ENCODE measurements at places on chromosomes 3 and 15. TPM values are rescaled to one million over a fixed set of nuclear protein-coding genes. Genes with fewer than 3 reads are reported as not detected.
A peak's percentile ranks its signal among the peaks of the same experiment; 100 is the strongest.

- H3K4me1 ChIP-seq, result no peaks in the 10 kb centered on the region
- no peak overlapping the region for H3K27ac ChIP-seq
- no peak overlapping the region for H3K4me3 ChIP-seq
- H3K27me3 ChIP-seq, result no peaks in the 10 kb centered on the region
Measured at GRCh38 chr15:100788418-100789105, 91.1 kb upstream of the ALDH1A3 start.

DNA sequence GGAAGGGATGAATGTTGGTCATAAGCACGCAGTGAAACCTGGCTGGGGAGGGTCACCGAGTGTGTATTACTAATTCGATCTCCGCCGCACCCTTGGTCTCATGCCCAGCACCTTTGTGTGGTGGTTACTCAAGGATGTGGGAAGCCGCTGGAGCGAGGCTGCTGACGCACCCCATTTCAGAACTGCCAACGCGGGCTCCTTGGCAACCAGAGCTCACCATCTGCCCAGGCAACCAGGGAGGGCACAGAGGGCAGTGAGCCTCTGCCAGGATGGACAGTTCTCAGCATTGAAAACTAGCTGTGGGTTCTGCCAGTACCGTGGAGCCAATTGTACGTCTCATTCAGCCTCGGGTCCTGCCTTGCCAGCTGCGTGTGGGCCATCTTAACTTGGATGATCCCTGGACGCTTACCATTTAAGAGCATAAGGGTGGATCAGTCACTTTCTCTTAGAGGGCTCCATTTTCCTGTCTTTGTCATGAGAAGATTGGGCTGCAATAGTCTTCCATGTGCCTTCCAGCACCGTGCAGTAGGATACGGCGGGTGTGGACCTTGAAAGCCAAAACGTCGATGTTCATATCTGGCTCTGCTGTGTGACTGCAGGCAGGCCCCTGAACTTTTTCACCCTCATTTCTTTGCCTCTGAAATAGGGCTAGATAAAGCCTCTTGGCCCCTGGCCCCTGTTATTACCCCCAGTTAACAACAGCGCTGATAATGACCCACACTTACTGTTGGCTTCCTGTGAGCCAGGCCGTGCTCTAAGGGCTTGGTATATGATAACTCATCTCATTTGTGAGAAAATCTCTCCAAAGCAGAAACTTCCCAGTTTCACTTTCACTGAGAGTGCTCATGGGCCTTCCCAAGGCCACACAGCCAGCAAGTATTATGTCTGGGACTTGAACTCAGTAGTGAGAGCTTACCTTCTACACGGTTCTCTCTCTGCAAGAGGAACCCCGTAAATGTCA lies 238.8 kb downstream of the OPA1 start:
- DNase-seq, result no peak
- peak overlapping the region; percentile 88 for H3K27ac ChIP-seq
- H3K4me1 ChIP-seq, result peaks cover 8% of the 10 kb centered on the region

GRCh38 chr3:18295171-18295920 lies 129.8 kb downstream of the SATB1 start:
- no peak overlapping the region for H3K27ac ChIP-seq
- H3K27me3 ChIP-seq, result no peaks in the 10 kb centered on the region
- H3K36me3 ChIP-seq, result no peaks in the 10 kb centered on the region
- no peak overlapping the region for H3K4me3 ChIP-seq

DNA sequence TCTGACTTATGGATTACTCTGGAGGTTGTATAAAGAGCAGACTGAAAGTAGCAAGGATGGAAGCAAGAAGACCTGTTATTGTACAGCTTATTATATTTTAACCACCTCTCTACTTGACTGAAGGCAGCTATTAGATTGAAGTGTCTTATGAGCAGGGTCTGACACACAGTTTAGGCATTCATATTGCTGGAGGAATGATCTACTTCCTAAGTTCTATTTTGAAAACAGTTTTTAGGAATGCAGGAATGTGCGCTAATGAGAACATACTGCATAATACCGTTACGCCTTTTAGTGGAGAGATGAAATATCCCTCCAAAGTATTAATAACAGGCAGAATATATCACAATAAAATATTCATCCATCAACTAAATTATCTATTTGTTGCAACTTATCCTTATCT lies 193.3 kb downstream of the ISL2 start:
- no peaks in the 10 kb centered on the region for H3K4me1 ChIP-seq
- H3K36me3 ChIP-seq, result no peaks in the 10 kb centered on the region
- no peak overlapping the region for H3K27ac ChIP-seq
- H3K27me3 ChIP-seq, result no peaks in the 10 kb centered on the region
- H3K4me3 ChIP-seq, result no peak overlapping the region

DNA sequence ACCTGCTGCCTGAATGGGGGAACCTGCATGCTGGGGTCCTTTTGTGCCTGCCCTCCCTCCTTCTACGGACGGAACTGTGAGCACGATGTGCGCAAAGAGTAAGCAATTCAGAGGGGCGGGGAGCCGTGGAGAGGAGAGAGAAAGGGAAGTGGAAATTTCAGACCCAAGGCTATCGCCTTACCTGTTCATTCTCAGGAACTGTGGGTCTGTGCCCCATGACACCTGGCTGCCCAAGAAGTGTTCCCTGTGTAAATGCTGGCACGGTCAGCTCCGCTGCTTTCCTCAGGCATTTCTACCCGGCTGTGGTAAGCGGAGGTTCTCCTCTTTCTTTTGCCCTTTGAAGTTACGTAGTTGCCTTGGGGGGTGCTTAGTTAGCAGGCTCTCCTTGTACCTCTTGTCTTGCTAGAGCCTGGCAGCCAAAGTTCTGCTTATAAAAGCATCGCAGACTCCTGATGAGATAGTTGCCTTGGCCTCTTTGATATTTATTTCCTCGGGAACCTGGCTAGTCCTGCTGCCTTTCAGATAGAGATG lies 13.7 kb upstream of the LRRC2 start:
- no peaks in the 10 kb centered on the region for H3K4me1 ChIP-seq
- no peak overlapping the region for H3K27ac ChIP-seq
- no peak for DNase-seq
- H3K36me3 ChIP-seq, result no peaks in the 10 kb centered on the region
- H3K4me3 ChIP-seq, result no peak overlapping the region
- no peaks in the 10 kb centered on the region for H3K27me3 ChIP-seq

- H3K4me1 ChIP-seq, result peaks cover 11% of the 10 kb centered on the region
- DNase-seq, result no peak
- H3K4me3 ChIP-seq, result no peak overlapping the region
Measured at GRCh38 chr15:59303633-59304032, 69.0 kb downstream of the MYO1E start.

- H3K27ac ChIP-seq, result no peak overlapping the region
- H3K36me3 ChIP-seq, result no peaks in the 10 kb centered on the region
- no peaks in the 10 kb centered on the region for H3K27me3 ChIP-seq
- DNase-seq, result no peak
Measured at GRCh38 chr3:148651549-148651948, 46.2 kb upstream of the AGTR1 start.

DNA sequence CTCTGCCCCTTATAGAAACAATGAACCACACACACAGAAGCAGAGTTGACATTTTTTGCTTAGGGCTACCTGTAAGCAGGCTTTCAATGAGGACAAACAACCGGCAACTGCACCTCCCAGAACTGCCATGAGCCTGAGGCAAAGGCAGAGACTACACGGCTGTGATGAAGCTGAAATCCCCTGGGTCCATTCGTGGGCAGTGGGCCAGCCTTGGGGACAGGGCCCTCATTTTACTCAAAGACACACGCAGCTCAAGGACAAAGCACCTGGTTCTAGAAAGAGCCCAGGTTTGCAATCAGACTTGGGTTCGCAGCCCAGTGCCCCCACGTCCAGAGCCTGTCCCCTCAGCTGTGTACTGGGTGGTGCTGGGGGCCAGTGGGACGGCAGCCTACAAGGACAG lies 17.9 kb downstream of the FAM174B start:
- peak; percentile 70 for DNase-seq
- H3K27ac ChIP-seq, result peak overlapping the region; percentile 91
- no peaks in the 10 kb centered on the region for H3K36me3 ChIP-seq
- no peaks in the 10 kb centered on the region for H3K27me3 ChIP-seq
- H3K4me3 ChIP-seq, result no peak overlapping the region
- peaks cover 9% of the 10 kb centered on the region for H3K4me1 ChIP-seq

- no peaks in the 10 kb centered on the region for H3K4me1 ChIP-seq
- H3K4me3 ChIP-seq, result peak overlapping the region; percentile 33
Measured at GRCh38 chr3:125141596-125142419, 70.7 kb downstream of the SLC12A8 start.

DNA sequence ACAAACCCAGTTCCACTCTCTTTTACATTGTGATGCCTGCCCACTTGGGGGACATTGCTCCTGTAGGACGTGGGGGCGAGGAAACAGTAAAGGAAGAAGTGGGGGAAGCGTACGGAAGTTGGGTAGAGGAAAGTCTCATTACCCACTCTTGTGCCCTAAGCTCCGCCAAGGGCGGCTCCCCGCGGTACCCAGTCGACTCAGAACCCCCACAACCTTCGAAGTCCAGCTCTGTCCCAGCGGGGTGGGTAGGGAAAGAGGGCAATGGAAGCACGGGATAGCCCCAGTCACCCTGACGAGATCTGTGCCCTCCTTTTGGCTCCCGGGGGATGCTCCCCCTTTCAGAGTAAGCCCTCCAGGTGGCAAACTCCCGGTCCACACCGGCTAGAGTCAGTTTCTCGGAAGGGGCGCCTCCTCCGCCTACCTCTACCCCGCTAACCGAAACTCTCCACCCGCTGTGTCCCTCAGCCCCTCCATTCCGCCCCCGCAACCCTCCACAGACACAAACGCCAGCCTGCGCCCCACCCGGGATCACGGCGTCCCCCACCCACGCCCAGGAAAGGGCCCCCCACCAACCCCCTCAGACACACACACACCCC lies 527 bp downstream of the CSNK1G1 start:
- peak overlapping the region; percentile 80 for H3K27ac ChIP-seq
- DNase-seq, result no peak
- H3K36me3 ChIP-seq, result no peaks in the 10 kb centered on the region
- H3K4me1 ChIP-seq, result peaks cover 3% of the 10 kb centered on the region
- H3K27me3 ChIP-seq, result no peaks in the 10 kb centered on the region

DNA sequence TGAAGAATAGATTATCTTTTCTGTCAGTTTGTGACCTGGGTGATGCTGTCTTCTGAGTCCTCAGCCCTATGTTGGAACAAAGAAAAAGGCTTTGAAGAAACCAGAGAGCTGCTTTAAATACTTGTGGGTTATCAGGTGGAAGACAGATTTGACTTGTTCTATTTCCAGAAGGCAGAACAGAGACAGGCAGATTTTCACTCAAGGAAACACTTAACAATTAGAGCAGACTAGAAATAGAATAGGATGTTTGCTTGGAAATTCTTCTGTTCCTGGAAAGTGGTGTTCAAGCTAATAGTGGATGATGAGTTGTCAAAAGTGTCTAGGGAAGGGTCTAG lies 219.4 kb downstream of the UBE2E2 start:
- no peak for DNase-seq
- no peaks in the 10 kb centered on the region for H3K27me3 ChIP-seq
- no peak overlapping the region for H3K4me3 ChIP-seq
- no peak overlapping the region for H3K27ac ChIP-seq
- H3K36me3 ChIP-seq, result no peaks in the 10 kb centered on the region

- no peak overlapping the region for H3K4me3 ChIP-seq
- no peaks in the 10 kb centered on the region for H3K4me1 ChIP-seq
- no peaks in the 10 kb centered on the region for H3K36me3 ChIP-seq
- no peak for DNase-seq
Measured at GRCh38 chr15:43242616-43243015, 21.8 kb upstream of the EPB42 start.

- no peaks in the 10 kb centered on the region for H3K27me3 ChIP-seq
- DNase-seq, result no peak
- no peaks in the 10 kb centered on the region for H3K36me3 ChIP-seq
Measured at GRCh38 chr3:113240841-113241240, 29.5 kb downstream of the BOC start.

DNA sequence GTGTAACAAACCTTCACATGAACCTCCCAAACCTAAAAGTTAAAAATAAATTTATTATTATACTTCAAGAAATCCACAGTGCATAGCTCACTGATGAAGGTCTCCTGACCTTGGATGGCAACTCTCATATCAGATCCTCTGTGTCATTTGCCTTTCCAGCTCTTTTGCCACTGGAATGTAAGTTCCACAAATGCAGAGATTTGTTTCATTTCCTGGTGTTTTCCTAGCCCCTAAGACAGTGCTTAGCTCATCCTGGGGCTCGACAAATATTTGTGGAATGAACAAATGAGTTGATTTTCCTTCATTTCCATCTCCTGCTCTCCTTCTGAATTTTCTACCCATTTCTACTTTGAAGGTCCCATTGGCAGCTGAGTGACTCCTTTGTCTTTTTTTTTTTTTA lies 56.0 kb downstream of the FRMD4B start:
- no peaks in the 10 kb centered on the region for H3K27me3 ChIP-seq
- no peaks in the 10 kb centered on the region for H3K4me1 ChIP-seq
- H3K27ac ChIP-seq, result no peak overlapping the region
- no peak for DNase-seq
- no peak overlapping the region for H3K4me3 ChIP-seq

DNA sequence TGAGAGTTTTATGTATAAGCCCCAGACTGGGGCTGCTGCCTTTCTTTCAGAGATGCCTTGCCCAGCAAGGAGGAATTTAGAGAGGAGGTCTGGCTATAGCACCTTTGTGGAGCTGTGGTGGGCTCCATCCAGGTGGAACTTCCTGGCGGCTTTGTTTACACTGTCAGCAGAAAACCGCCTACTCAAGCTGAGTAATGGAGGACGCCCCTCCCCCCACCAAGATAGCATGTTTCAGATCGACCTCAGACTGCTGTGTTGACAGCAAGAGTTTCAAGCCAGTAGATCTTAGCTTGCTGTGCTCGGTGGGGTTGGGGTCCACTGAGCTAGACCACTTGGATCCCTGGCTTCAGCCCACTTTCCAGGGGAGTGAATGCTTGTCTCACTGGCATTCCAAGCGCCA lies 155.6 kb downstream of the STXBP5L start:
- H3K4me3 ChIP-seq, result no peak overlapping the region
- no peaks in the 10 kb centered on the region for H3K36me3 ChIP-seq
- no peak for DNase-seq
- H3K27ac ChIP-seq, result no peak overlapping the region
- no peaks in the 10 kb centered on the region for H3K27me3 ChIP-seq

GRCh38 chr15:31101262-31102038 lies at the start of gene TRPM1:
TSS of gene TRPM1 (minus strand) at chr15:31101725. CDS start at chr15:31081355, 20,370 bp downstream.
- no peak within 1 kb of the TSS for H3K27ac ChIP-seq
- H3K27me3 ChIP-seq, result no peaks in the 10 kb centered on the region
- H3K4me1 ChIP-seq, result no peaks in the 10 kb centered on the region
- DNase-seq, result no peak
- no peak within 1 kb of the TSS for H3K4me3 ChIP-seq
- H3K36me3 ChIP-seq, result no peaks in the 10 kb centered on the region

GRCh38 chr3:52358362-52358940 lies 42.3 kb downstream of the DNAH1 start:
- no peak for DNase-seq
- no peaks in the 10 kb centered on the region for H3K4me1 ChIP-seq
- no peaks in the 10 kb centered on the region for H3K36me3 ChIP-seq
- H3K27me3 ChIP-seq, result no peaks in the 10 kb centered on the region
- H3K27ac ChIP-seq, result no peak overlapping the region

Gene PCSK6
- 19.7 TPM for total RNA-seq

Gene SLC12A1
- total RNA-seq, result not detected

Gene NEO1
- 21.3 TPM for total RNA-seq

Gene TMOD2
- total RNA-seq, result 16.8 TPM

Gene SAMD7
- total RNA-seq, result not detected

Gene RETNLB
- total RNA-seq, result not detected

Gene SLC6A6
- total RNA-seq, result 27.5 TPM

Gene FGD5
- 18.7 TPM for total RNA-seq

Gene MYO5C
- 16.6 TPM for total RNA-seq

Gene GHRL
- total RNA-seq, result not detected
